Chondrocyte (in vitro differentiated cells): ENCODE measurements at places on chromosomes 1 and 21. TPM values are rescaled to one million over a fixed set of nuclear protein-coding genes. Genes with fewer than 3 reads are reported as not detected.

DNA sequence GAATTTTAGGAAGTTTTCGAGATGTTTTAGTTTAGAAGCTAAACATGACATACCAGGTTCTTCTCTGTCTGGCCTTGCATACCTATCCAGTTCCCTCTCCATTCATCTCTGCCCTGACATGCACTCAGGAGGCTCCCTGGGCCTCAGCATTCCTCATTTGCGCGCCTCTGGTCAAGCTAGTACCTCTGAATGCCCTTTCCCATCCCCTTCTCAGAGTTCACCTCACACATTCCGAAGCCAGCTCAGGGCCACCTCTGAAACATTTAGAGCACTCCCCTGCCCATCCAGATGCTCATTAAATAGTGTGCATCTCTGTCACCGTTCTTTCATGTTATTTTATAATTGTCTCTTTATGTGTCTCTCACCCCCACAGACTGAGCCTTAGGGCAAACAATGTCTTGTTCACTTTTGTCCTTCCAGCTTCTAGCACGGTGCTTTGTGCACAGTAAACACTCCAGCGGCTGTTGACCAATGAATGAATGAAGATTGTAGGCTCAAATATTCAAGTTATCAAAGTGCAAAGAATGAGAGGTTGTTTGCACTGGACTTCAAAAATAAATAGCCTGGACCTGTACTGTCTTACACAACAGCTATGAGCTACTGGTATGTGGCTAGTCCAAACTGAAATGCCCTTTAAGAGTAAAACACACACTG is 1.2 kb upstream of the DHCR24 start:
- H3K36me3 ChIP-seq, result no peaks in the 10 kb centered on the region
- H3K4me3 ChIP-seq, result peak overlapping the region; percentile 95
- peak overlapping the region; percentile 5 for H3K27ac ChIP-seq
- DNase-seq, result no peak

Gene CNST
- 22.3 to 25.6 TPM (median 25.2 TPM) in 3 replicates for total RNA-seq

Gene AKR7A3
- total RNA-seq, result 0.45 to 1.5 TPM (median 0.51 TPM) in 3 replicates

Gene A3GALT2
- 0.27 TPM in 1 of 3 replicates, not detected in the others for total RNA-seq

DNA sequence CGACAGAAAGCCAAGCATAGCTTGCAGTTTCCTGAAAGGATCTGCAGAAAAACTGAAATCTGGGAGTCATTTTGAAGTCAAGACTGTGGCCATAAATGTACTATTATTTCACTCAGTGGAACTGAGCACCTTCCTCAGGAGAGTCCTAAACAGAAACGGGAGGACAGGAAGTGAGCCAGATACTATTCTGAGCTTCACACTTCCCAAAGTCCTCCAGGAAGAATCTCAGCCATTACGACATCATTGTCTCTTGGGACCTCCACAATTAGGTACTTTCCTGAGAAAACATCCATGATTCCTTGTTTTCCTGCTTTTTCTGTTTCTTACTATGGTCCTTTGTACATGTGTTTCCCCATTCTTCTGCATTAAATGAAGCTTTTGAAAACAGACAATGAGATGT is 299.2 kb upstream of the USP25 start:
- H3K4me3 ChIP-seq, result no peak overlapping the region
- no peak overlapping the region for H3K27ac ChIP-seq
- DNase-seq, result no peak
- peaks cover 6% of the 10 kb centered on the region for H3K4me1 ChIP-seq
